ENCODE measurements at places on chromosomes 1 and 21.

DNA sequence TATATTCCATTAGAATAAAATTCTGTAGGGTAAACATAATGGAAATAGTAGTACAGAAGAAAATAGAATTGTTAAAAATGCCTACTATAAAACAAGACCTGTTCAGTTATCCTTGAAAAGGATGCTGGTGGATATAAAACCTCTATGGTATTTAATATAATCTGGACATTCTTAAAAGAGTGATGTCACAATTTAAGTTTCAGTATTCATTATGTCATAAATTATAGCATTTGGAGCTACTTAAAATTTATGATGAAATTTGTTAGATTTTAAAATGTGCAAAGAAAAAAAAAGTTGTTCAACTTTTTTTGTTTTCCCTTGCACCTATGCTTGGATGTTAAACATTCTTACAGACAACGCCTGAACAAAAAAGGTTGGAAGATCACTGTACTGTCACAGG lies 50.3 kb downstream of the USP48 start:
- no peak for DNase-seq

DNA sequence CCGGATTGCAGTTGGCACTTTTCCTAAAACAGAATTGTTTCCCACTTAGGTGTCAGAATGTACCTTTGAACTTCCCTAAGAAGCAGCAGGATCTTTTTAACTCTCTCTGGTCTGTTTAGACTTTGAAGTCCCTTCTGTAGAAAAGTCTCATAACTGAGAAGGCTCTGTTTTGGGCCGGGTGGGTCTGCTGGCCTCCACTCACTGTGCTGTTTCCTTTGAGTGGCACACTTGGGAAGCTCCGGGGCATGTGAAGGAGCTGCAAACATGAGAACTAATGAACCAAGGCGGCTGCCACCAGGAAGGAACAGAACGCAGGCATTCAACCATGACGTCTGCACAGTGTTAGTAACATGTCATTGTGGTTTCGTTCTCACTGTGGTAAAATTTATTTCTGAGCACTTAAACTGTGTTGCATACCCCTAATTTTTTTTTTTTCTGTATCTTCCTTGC lies 19.5 kb upstream of the NCMAP start:
- DNase-seq: peak; percentile 31

DNA sequence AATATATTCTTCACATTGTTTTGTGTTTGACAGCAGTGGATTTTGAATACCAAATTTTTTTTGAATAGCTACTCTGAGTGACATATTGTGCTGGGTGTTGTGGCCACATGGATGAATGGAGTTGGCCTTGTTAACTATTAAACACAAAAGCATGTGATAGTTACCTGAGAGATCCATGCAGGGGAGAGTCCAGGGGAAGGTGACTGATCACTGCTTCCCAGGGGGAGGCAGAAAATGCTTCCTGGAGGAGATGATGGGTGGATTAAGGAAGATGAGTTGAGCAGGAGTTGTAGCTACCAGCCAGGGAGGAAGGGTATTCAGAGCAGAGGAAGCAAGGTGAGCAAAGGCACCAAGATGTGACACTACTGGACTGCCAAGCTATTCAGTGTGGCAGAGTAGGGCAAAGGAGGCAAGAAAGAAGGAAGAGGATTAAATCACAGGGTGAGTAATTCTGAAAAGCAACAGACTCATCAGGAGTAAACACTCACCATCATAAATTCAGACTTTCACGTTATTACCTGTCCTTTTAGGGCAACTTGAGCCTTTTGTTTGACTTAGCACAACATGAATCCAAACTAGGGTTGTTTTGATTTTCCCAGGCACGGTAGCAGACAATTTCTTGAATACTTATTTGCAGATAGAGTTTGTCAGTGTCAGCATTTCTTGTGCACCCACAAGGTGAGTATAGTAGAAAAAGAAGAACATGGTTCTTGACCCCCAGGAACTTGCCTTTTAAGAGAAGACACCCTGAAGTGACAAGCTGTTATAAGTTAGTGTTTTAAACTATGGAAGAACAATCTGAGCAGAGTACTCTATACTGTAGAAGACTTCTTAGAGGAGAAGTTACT lies 4.2 kb downstream of the CD46 start:
- no peak for DNase-seq

DNA sequence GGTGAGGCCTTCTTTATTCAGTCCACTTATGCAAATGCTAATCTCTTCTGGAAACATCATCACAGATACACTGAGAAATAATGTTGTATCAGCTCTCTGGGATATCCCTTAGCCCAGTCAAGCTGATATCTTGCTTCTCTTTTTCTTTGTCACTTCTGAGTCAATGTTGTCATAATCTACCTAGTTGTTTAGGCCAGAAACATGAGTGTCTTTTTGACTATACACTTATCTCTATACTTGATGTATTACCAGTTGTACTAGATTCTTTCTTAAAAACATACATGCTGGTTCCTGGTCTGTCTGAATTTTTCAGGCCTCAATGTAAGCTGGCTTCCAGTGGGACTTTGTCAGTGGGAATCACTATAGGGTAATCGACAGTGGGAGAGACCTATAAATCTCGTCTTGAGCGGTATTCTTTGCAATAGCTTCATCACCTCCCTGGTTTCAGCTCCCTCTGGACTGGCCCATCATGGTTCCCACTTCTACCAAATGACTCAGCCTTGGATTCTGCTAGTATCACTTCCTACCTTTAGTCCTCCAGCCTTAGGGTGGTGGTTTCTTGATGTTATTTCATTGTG lies 135.2 kb upstream of the CYYR1 start:
- DNase-seq: no peak

DNA sequence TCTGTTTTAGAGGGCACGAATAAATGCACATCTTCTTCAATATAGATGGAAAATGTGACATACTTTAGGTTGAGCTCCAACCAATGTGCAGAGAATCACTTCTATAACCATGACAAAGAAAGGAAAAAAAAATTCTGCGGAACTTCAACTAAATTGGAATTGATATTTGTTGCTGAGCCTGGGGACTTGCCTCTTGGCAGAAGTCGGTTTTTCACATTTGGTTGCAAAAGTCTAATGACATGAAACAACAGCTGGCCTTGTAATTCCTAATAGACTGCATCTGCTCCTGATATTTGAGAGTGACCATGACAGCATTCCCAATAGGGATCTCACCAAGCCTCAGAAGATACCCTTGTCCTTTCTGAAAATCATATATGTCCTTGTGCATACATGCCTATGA lies 112.8 kb downstream of the PRRX1 start:
- DNase-seq: no peak

GRCh38 chr1:162072740-162073139 lies 3.2 kb downstream of the NOS1AP start:
- peak; percentile 47 for DNase-seq

GRCh38 chr1:161885003-161885402 lies 118.9 kb downstream of the ATF6 start:
- DNase-seq: no peak

- DNase-seq: no peak
Observed at GRCh38 chr1:73717976-73718375, 480.0 kb downstream of the LRRIQ3 start.

- peak; percentile 72 for DNase-seq
Observed at GRCh38 chr1:246166841-246167240, 340.2 kb downstream of the SMYD3 start.

- no peak for DNase-seq
Observed at GRCh38 chr1:117696561-117696960, 90.7 kb downstream of the TENT5C start.

DNA sequence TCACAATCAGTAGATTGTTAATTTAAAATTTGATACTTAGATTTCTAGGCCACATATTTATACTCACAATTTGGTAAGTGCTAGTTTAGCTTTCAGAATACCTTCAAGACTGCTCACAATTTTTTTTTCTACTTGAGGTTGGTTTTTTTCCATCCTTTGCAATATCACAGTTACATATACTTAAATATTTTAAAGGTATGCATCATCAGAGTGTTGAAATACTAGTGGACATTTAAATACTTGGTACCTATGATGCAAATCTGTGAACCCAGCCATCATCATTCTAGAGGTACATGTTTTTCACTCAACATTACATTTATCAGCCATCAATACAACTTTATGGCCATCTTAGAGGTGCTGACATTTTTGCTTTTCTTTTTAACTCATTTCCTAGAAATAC lies 6.2 kb upstream of the LRRC40 start:
- no peak for DNase-seq

GRCh38 chr1:23118957-23119792 lies 49.5 kb downstream of the LUZP1 start:
- DNase-seq: no peak

DNA sequence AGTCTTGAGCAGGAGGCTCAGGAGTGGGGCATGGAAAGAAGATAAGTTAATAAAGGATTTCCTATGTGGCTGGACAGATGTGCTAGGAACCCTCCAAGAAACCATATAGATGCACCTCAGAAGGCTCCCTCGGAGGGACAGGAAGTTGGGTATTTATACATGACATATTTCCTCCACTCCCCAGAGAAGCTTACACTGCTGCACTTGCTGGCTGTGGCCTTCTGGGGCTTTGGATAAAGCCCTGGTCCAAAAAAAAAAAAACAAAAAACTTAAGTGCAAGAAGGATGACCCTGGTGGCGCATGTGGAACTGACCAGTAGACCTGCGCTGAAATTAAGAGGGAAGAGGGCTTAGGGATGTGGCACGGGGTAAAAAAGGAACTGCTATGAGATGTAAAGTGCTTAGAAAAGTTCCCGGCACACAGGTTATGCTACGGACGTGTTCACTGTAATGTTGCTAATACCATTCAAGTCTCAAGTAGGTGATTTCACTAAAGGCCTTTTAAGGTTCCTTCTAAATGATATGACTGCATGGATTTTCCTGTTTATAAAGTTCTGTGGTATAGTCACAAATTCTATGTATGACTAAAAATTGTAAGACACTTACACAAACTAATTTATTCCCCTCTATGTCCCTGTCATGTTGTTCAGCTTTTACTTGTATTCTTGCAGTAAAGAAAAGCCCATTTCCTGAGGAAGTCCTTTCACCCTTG lies 253.6 kb downstream of the HMCN1 start:
- DNase-seq: no peak

DNA sequence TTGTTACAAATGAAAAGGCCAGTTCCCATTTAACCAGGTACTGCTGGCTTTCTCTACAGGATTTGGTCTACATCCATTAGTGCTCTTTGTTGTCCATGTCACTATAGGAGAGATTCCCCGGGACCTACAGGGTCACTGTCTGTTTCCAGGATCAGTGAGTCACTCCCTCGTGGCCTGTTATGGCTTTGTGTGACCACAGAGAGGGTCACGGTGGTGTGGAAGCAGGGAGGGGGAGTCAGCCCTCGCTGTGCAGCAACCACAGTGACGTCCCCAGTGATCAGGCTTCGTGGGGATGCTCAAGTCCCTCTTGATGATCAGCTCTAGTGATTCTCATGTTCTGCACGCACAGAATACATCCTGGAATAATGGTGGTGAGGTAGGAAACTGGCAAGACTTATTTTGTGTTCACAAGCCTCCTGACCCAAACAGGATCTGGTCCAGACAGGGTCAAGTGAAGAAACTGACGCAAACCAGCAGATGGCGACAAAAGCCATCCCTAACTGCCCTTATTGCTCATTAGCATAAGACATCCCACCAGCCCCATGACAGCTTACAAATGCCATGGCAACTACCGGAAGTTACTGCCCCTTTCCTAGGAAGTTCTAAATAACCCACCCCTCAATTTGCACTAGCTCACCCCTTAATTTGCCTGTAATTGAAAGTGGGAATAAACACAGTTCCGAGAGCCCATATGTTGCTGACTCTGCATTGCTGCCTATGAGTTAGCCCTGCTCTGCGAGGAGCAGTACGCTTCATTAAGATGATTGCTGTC lies 98.5 kb downstream of the DISC1 start:
- peak; percentile 32 for DNase-seq

- peak; percentile 91 for DNase-seq
Observed at GRCh38 chr1:156090840-156091188, 8.5 kb upstream of the MEX3A start.

- no peak for DNase-seq
Observed at GRCh38 chr21:25863747-25864146, 129.0 kb downstream of the GABPA start.

GRCh38 chr21:39601187-39601928 lies 11.4 kb upstream of the B3GALT5 start:
- DNase-seq: no peak

DNA sequence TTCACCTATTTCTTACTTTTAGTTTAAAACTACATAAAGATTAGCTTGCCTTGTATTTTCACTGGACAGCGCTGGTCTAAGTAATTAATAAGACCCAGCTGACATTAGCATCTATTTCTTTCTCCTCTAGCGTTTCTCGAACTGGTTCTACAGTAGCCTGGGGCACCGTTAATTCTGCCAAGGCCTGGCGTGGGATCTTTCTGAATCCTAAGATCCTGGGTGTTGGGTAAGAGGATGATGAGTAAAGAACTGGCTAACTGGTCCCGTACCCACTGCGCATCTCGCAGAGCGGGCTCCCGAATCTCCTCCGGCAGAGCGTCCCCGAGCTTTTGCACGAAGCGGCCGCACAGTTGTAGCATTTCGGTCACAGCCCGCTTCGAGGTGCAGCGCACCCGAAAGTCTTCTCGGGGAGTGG lies 309 bp downstream of the NSL1 start:
- DNase-seq: peak; percentile 82

DNA sequence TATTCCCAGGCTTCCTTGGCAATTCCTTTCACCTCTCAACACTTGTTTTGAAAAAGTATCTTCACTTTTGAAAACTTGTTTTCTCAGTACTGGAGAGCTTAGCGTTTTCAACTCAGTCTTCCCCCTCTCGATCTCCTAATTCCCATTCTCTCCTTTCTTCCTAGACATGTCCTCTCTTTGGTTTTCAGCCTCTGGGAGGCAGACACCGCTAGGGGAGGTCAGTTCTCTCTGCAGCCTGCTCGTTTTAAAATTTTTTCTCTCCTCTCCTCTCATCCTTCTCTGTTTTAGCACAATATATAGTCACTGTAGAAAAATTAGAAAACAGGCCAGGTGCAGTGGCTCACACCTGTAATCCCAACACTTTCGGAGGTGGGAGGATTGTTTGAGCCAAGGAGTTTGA lies 12.6 kb upstream of the RHEX start:
- no peak for DNase-seq

DNA sequence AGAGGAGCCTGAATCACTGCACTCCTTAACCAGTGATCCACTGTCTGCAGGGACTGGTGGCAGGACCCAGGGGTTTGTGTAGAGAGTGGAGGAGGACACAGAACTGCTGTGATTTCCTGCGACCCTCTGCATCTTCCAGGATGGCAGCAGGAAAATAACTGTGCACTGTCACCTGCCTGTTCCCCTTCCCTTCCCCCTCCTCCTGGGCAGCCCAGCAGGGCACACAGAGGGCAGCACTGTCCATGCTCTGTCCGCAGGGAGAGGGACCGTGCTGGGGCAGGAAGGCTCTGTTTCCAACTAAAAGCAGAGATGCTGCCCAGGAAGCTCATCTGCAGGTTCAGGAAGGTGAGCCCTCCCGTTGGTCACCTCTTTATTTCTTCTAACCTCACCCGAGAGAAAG lies 168.7 kb downstream of the ZBTB18 start:
- DNase-seq: no peak

- peak; percentile 32 for DNase-seq
Observed at GRCh38 chr1:47023268-47024140, at the start of gene CYP4X1. TSS of gene CYP4X1 (plus strand) at chr1:47023669. CDS start at chr1:47023818, 149 bp downstream.

DNA sequence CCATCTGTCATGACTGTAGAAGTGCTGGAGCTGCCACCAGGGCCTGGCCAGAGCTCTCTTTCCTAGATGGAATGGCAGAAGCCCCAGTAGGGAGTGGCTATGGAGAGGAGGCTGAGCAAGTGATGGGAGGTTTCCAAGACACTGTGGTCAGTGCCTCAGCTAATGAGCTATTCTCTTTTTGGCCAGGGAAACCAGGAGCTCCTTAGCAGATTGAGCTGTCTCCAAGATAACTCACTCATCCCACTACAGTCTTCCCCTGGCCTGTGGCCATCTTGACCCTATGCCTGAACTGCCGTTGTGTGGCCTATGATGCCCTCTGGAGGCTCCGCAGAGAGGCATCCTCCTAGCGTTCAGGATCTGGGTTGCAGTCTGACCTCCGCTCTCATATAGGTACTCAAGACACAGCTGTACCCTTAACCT lies 60.5 kb downstream of the ERI3 start:
- DNase-seq: peak; percentile 37
